ENCODE measurements at places on chromosomes 6 and 20.

DNA sequence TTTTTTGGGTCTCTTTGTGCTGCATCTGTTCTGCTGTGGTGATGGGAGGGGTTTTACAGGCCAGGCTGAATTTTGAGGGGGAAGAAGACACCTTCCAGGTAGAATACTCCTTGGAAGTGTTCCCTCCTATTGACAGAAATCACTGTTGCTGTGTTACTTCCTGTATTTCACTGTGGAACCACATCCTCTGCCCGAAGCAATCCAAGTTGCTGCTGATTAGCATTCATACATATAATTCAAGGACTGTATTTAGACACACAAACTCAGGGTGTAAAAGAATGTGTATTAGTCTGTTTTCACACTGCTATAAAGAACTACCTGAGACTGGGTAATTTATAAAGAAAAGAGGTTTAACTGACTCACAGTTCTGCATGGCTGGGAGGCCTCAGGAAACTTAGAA lies 50.6 kb upstream of the TMEM244 start:
- no peak for DNase-seq

DNA sequence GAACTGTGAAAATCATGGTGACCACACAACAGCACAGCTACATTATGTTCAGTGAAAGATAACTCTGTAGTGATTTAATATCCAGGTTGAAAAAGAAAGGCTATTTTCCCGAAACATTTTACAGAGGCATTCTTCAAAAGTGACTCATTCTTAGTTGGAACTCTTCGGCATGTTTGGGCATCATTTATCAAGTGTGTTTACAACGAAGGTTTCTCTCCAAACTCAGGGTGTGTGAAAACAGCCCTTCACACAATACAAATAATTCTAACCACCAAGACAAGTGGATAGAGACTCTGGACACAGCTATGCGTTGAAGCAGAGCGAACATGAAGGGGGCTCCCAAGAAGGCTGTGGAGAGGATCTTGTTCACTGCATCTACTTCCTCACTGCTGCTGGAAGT lies 57.6 kb downstream of the CBLN4 start:
- no peak for DNase-seq

DNA sequence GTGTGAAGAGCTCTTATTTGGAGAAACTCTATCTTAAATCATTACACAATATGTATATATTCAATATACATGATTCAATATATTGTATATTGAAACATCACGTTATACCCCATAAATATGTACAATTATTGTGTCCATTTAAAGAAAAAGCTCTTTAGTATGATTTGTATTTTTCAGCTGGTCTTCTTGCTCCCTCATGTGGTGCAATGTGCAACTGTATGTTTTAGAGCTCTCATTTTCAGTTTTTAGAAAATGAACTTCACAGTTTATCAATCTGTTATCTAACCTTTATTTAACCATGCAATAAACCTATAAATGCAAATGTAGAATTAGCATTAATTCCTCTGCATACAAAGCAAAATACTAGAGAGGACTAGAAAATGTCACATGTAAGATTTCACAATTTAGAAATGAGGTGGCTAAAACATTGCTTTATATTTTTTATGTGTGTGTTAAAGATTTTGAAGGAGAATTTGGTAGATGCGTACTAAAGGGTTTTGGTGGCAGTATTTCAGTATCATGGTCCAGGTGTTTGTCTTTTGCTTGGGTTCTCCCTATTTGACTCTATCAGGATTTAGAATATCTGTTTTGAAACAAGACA lies 167.1 kb downstream of the PHF3 start:
- DNase-seq: no peak

DNA sequence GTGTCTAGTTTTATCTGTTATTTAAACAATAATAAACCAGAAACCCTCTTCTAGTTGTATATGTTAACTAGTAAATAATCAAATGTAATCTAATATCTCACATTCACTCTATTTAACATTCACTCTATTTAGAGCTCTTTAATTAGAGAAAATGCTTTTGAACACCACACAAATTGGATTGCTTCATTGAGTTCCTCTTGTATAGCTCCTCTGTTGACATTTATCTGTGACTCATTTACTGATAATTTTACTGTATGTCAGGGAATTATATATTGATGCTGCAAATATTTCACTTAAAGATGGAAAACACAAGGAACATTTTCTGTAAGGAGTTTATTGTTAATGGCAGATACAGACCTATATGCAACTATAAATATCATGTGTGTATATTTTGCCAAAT lies 594.6 kb downstream of the COL12A1 start:
- no peak for DNase-seq

DNA sequence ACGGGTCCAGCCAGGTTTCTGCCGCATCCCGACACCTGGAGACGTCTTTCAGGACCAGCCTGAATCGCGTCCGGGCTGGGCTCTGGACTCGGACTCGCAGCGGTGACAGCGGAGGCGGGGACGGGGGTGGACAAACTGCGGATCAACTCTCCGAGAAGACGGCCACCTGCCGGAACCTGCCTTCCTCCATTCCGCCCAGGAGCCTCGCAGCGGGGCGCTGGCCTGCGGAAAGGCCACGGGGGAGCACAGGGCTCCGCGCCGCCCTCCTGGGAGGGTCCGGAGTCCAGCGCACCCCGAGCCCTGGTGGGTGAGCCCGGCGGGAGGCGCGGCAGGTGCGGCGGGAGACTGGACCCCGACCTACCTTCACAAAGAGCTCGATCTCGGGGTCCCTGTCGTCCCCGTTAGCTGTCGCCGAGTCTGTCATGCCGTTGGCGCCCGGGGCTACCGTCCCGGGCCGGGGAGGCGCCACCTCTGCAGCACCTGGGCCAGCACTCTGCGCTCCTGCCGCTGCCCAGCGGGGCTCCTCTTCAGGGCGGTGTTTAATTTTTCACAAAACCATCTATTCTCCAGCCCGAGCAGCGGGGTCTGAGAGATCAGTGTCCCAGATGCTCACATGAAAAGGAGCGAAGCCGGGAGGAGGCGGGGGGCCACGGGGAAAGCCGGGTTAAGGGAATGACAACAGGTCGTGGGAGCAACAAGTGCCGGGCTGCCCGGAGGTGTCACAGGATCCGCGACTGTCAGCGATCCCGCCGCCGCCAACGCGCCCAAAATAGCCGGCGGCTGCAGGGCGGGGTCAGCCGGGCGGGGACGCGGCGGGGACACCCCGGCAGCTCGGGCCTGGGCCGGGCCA lies at the start of gene CLIC5:
CLIC5 (minus strand) TSS at position 742 of the 850 bp plus-strand sequence; CDS start at position 424, 318 bp downstream.
- DNase-seq: no peak

DNA sequence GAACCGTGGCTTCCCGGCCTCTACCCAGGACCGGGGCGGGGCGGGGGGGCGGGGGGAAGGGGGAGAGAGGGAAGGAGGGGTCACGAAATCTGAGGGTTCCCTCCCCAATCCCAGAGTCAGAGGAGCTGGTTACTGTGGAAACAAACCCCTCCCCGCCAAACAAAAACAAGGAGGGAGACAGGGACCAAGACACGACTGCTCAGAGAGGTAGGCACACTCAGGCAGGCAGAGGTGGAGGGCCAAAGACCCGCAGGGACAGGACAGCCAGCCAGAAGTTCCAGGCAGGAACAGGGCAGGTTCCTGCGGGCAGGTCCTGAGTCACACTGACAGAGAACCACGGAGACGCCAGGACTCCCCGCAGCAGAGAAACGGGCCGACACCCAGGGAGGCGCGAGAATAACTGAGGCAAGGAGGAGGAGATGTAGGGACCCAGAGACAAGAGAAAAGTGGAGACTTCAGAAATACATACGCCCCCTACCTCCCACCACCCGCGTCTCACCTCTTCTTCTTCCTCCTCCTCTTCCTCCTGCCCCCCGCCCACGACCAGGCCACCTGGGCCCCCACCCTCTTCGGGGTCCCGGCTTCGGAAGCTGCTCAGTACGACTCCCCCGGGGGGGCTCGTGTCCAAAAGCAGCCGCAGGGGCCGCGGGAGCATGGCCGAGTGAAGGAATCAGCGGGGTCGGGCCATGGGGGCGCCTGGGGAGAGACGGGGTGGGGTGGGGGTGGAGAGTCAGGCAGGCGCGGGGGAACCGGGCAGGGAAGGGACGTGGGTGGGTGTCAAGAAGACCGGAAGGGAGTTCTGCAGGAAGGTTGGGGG lies 578 bp downstream of the RGL2 start:
- DNase-seq: no peak

DNA sequence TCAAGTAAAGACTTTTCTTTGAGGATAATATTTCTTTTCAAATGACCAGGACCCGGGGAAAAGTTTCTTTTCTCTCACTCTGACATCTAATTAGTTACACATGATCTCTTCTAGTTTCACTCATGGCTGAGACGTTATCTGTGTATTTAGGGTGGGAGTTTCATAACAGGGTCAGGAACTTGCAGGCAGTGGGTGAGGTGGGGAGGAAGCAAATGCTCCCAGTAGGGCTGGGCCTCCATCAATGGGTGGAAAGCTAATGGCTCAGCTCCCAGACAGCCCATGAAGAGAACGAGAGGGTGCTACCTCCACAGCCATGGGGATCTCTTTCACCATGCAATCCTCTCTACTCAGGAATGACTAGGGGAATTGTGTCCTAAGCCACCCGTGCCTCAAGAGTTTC lies 119.3 kb downstream of the F13A1 start:
- no peak for DNase-seq

GRCh38 chr6:108403236-108403635 lies 108.4 kb downstream of the AFG1L start:
- DNase-seq: no peak

DNA sequence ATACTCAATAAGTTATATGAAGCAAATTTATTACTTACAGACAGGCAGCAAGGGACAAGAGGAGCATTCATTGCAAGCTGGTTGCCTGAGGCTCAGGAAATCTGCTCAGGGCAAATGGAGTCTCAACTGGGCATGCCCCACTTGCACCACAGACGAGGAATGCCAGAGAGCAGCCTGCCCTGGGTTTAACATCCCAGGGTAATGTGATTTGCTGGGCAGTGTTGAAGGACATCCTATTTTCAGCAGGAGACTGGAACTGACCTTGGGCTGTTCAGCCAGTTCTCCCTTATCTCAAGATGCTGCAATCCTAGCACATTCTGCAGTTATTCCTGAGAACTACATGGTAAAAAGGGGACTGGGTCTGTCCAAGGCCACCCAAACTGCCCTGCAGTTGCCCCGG lies 3.8 kb upstream of the ENTPD6 start:
- DNase-seq: no peak

GRCh38 chr20:47430862-47431588 lies 70.7 kb upstream of the NCOA3 start:
- DNase-seq: no peak

DNA sequence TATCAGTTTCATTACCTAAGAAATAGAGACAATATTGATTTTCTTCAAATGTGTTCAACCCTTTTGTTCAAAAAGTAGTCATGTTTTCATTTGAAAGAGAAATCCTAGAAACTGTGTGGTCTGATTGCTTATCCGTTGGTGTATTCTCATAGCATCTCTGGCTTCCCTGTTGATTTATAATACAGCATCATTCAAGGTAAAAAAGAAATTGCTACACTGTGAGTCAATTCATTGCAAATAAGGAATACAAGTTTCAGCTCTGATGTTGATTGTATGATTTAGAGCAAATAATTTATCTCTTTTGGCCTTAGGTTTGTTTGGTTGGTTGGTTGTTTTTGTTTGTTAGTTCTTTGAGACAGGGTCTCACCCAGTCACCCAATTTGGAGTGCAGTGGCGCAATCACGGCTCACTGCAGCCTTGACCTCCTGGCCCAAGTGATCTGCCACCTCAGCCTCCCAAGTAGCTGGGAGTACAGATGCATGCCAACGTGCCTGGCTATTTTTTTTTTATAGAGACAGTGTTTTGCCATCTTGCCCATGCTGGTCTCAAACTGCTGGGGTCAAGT lies 185.5 kb upstream of the TNFAIP3 start:
- DNase-seq: no peak
